Activated naive CD4-positive, alpha-beta T cell treated with anti-CD3 and anti-CD28 coated beads, Interleukin-2, amount 10 ng/mL, durations not matched to agents 5 hours and 36 hours (primary cell): ENCODE measurements at places on chromosomes 5 and 9. TPM values are rescaled to one million over a fixed set of nuclear protein-coding genes. Genes with fewer than 3 reads are reported as not detected.

The SCGB3A2 gene
- total RNA-seq, result not detected

The TXNDC8 gene
- not detected for total RNA-seq

The CNTNAP3B gene
- not detected for total RNA-seq

The FGD3 gene
- 143 TPM for total RNA-seq

The GLRA1 gene
- total RNA-seq, result not detected
